Activated CD4-positive, alpha-beta T cell treated with anti-CD3 and anti-CD28 coated beads, Interleukin-10, Interleukin-2, amounts not matched to agents 100 ng/mL and 50 ng/mL, durations not matched to agents 16 hours and 8 hours (primary cell): ENCODE measurements at places on chromosomes 12 and 14.
A peak's percentile ranks its signal among the peaks of the same experiment; 100 is the strongest.

GRCh38 chr14:76774821-76775694 lies 13.8 kb downstream of the VASH1 start:
- DNase-seq = no peak

DNA sequence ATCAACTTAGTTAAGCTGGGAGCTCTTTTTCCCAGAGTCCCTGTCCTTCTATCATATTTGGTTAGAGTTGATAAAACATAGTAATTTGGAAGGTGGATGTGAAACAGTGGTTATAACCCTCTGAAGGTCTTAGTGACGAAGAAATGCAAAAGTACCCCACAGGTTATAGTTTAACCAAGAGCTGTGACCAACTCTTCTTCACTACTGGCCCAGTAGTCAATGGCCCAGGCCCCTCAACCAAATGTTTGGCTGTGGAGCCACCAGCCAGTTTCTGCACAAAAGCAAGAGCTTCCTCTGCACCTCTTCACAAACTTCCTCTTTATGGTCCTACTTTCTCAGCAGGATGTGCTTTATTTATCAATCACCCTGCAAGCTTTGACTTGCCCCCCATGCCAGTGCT lies 132.6 kb downstream of the BMP4 start:
- no peak for DNase-seq

DNA sequence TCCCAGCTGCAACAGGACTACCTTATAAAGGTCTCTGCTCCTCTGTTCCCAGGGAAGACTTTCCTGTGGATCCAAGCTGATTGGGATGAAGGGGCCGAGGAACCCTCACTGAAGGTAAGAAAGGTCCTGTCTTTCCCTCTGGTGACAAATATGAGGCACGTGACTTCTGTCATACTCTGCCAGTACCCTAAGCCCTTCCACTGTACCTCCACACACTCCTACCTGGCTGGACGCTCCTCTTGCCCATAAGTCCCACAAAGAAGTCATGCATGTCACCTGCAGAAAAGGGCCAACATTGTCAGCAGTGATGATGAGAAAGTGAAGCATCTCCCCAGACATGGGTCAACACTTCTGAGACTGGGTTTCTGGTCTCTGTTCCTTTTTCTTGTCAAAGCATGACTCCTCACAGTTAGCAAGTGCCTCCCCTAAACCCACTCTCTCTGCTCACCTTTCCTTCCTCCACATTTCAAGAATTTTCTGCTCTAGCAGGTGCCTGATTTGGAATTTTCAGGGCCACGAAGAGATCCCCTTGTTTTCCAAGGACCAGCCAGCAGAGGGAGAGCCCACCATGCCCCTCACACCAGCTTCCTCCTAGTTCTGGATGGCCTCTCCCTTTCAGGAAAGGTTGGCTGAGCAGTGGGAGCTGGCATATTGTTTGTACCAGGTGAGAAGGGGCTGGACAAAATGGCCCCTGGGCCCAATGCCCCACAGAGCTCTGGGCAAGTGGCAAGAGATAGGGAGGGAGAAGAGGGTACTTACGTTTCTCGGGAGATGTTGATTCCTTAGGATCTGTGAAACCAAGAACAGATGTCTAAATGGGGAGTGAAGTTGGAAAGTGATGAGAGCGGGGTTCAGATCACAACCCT lies 3.5 kb downstream of the TAC3 start:
- no peak for DNase-seq

DNA sequence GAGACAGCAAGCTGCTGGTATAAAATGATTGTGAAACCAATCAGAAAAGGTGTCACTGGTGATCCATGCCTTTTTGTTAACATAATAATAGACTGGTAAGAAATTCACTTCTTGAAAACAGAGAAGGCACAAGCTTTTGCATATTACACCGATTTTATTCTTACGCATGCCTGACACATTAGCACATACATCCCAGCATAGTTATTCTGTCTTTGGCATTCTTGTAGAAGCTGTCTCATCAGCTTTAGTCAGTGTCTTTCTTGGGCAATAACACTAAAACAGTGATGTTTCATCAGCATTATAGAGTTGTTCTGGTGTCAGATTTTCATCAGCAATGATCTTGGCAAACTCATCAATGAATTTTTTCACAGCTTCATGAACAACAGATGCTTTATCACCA lies 283.4 kb upstream of the TMTC1 start:
- no peak for DNase-seq

DNA sequence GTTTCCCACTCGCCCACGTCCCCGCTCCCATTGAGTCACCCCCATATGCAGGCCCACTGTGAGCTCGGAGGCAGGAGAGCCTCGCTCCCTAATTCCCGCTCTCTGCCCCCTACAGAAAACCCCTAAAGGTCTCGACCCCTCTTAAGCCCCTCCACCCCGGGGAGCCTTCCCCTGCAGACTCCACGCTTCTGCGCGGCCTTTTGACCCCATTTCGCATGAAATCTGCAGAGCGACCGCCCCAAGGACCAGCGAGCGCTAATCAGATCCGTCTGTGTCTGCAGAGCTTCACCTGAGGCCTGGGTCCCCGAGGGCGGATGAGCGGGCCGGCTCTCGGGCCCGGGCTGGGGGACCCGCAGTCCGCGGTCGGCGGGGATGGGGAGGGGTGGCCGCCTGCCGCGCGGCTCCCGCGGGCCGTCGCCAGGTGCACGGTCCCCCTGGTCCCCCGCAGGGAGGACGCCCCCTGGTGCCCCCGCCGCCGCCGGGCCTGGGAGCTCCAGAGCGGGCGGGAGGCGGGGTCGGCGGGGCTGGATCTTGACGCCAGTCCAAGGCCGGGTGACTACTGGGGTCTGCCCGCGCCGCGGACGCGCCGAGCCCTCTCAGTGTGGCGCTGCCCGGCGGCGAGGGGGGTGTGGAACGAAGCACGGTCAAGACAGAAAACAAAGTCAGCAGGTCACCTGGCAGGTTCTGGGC lies 10.1 kb downstream of the BMP4 start:
- DNase-seq = no peak

DNA sequence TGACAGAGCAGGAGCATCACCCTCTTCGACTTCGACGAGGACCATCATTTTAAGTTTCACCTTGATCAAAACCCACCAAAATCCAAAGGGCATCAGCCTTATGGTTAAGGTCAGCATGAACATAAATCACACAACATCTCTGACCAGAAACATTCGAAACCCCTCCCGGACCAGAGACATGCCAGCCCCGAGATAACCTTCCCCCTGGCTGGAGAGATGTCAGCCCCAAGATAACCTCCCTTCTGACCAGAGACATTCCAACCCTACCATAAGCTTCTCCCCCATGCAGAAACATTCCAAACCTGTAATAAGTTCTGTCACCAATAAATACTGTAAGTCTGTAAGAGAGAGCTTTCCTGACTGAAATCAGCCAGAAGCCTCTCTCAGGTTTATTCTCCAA lies 6.3 kb downstream of the PCNX4 start:
- no peak for DNase-seq

- peak; percentile 52 for DNase-seq
These were observed 668 bp downstream of the MRPS35 start for GRCh38 chr12:27711317-27711682.

GRCh38 chr12:112961074-112961473 lies 17.2 kb upstream of the OAS2 start:
- DNase-seq = peak; percentile 11

- DNase-seq = no peak
These were observed 78.8 kb downstream of the CRACR2A start for GRCh38 chr12:3673981-3674708.

- no peak for DNase-seq
These were observed 46.1 kb downstream of the RASSF3 start for GRCh38 chr12:64656429-64656828.

GRCh38 chr14:92552066-92552465 lies 38.5 kb downstream of the RIN3 start:
- DNase-seq = no peak

DNA sequence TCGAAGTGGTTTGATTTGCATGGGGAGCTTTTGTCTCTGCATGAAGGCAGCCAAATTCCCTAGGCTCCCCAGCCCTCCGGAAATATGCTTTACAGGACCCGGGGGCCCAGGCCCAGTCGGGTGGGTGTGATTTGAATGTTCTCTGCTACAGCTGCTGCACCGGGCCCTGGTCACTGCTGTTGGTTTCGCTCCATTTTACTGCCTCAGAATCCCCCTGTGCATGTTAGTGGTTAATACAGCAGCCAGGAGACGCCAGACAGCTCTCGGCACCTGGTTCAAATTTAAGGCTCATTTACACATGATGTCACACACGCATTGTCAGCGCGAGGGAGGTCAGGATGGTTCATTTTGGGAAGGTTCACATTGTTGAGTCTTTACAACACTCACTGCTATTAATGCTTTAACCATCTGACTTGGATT lies 99.6 kb downstream of the SLC38A6 start:
- no peak for DNase-seq

DNA sequence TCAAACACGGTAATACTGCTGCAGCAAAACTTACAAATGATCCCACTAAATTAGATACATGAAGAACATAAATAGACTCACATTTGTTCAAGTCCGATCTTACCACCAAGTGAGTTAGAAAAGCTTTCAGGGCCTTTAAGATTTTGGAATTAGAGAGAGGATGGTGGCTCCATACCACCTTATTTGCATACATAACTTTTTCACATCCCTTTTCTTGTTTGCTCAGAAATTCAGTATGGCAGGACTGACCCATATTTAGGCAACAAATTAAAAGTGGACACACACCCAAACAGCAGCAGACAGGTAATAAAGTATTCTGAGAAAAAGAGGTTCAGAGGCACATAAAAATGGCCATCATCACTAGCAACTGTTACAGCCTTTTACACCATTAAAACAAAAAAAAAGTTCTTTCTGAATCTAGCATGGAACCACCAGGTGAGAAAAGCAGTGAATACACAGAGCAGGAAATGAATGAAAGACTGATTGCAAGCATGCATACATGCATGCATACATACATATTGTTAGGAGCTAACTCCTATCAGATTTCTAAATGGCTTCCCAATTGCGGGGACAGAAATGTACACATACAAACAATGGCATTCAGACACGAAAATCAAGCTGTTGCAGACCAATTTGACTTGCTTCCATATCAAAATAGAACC lies 23.3 kb downstream of the STXBP6 start:
- DNase-seq = no peak

DNA sequence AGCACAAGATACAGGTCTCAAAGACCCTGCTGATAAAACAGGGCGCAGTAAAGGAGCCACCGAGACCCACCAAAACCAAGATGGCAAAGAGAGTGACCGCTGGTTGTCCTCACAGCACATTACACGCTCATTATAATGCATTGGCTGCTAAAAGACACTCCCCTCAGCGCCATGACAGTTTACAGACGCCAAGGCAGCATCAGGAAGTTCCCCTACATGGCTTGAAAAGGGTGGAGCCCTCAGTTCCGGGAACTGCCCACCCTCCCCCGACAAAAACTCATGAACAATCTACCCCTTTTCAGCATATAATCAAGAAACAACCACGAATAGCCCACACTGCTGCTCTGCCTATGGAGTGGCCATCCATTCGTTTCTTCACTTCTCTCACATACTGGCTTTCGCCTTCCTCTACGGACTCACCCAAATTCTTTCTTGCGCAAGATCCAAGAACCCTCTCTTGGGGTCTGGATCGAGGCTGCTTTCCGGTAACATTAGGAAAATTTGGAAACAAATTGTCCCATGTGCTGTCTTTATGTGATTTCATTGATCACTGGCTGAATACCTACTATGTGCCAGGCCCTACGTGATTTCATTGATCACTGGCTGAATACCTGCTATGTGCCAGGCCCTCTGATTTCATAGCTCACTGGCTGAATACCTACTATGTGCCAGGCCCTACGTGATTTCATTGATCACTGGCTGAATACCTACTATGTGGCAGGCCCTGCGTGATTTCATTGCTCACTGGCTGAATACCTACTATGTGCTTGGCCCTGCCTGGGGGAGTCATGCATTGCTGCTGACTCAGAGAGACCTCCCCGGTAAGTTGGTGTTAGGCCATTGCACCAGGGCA lies 126.4 kb downstream of the PIWIL1 start:
- no peak for DNase-seq

GRCh38 chr12:618605-619004 lies 44.6 kb downstream of the NINJ2 start:
- no peak for DNase-seq

DNA sequence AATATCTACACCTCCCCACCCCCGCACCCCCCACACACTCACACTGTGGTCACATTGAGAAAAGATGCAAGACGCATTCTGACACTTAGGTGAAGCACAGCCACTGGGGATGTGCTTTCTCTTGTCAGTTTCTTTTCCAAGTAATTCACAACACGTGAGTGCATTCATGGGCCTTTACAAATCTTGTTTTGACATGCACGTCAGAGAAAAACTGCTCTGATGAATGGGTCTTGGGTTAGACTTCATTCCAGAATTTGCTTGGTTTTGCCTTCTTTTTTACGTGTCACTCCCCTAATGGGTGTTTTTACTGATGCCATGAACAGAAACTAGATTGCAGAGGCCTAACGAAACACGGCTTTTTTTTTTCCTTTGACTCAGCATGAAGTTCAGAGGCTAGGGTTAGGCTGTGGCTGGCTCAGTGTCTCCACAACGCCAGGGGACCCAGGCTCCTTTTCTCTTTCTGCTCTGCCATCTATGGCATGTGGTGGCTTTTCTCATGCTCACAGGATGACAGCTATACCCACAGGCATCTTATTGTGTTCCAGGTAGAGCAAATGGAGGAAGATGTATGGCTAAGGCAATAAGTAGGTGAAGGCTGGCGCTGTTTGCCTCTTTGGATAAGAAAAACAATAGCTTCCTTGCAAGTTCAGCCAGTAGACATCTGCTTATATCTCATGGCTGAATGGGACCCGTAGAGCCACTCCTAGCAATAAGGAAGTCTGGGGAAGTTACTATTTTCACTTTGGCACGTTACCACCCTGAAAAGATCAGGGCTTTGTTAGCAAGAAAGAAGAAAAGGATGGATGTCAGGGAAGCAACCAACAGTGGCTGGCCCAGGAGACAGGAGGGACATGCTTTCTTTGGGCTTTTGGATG lies 253.3 kb downstream of the SLC15A4 start:
- DNase-seq = peak; percentile 79

DNA sequence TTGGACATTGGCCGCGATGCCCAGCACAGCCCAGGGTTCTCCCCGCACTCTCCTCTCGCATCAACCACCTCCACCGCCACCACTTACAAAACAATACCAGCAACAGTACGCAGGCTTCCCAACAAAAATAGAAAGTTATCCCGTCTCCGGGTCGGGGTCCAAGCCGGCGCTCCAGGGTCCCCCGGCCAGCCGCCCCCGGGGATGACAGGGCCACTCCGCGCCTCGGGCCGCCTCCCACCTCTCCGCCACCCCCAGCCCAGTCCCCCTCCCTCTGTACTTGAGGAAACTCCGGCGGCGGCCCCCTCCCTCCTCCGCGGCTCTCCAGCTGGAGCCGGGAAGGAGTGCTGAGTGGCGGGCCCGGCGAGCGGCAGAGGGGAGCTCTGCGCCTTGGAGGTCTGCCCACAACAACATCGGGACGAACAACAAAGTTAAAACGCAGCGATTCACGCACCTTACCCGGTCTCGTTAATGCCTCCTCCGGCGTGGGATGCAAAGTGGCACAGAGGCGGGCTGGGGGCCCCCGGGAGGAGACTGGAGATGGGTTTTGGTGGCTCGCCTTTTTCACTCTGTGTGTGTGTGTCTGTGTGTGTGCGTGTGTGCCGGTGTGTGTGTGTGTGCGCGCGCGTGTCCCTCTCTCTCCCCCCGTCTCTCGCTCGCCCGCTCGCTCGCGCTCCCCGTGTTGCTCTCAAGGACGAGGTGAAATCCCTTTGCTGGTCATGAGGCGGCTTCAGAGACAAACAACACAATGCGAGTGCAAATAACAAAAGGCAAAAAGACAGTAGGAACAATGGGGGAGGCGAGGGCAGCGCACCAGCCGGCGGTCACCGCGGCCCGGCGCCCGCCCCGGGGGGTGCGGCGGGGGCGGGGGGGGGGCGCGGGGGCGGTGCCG lies 386.8 kb downstream of the BCAT1 start:
- peak; percentile 31 for DNase-seq

- peak; percentile 40 for DNase-seq
These were observed 114.8 kb downstream of the MON2 start for GRCh38 chr12:62581288-62582064.
